ENCODE measurements at places on chromosomes 1 and 21. TPM values are rescaled to one million over a fixed set of nuclear protein-coding genes. Genes with fewer than 3 reads are reported as not detected.

DNA sequence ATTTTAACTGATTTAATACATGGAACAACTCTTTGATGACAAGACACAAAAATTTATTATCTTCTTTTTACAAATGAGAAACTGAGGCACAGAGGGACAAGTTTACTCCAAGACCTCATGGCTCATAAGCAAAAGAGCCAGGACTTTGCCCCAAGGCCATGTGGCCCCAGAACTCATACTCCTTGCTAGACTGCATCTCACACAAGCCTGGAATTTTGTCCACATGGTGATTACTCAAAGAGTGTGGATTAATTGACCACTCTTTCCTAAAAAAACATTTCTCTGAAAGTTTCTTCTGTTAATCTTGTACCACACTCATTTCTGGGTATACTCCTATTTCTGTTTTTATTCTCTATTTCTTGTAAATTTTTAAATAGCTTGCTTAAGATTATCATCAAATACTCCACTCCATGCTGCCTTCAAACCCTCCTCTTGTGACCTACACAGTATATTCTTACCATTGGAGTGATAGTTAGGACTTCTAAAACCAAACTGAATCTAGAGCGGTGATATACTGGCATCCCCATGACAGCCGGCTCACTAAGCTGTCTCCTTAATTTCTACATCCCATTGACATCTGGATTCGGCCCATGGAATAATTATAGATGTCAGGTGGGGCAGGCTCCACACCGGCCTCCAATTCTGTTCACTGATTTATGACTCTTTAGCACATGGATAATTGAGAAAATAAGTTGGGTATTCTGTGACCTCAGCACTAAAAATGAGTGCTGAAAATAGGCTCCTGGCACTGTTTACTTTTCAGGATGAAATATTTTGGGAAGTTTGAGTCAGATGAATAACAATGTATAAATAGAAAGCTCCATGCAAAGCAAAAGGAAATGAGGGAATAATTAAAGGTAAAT, 16.1 kb downstream of the RGS4 start:
- H3K36me3 ChIP-seq = no peaks in the 10 kb centered on the region
- DNase-seq = no peak
- no peak overlapping the region for H3K4me3 ChIP-seq

- H3K36me3 ChIP-seq = peaks cover 3% of the 10 kb centered on the region
- H3K4me3 ChIP-seq = no peak overlapping the region
- DNase-seq = no peak
- no peaks in the 10 kb centered on the region for H3K4me1 ChIP-seq
These were observed 50.5 kb upstream of the ZYG11A start for GRCh38 chr1:52792036-52792435.

GRCh38 chr1:228150461-228151179, 890 bp downstream of the GJC2 start:
- no peak overlapping the region for H3K4me3 ChIP-seq
- peak; percentile 26 for DNase-seq
- H3K4me1 ChIP-seq = peaks cover 4% of the 10 kb centered on the region
- no peaks in the 10 kb centered on the region for H3K27me3 ChIP-seq

DNA sequence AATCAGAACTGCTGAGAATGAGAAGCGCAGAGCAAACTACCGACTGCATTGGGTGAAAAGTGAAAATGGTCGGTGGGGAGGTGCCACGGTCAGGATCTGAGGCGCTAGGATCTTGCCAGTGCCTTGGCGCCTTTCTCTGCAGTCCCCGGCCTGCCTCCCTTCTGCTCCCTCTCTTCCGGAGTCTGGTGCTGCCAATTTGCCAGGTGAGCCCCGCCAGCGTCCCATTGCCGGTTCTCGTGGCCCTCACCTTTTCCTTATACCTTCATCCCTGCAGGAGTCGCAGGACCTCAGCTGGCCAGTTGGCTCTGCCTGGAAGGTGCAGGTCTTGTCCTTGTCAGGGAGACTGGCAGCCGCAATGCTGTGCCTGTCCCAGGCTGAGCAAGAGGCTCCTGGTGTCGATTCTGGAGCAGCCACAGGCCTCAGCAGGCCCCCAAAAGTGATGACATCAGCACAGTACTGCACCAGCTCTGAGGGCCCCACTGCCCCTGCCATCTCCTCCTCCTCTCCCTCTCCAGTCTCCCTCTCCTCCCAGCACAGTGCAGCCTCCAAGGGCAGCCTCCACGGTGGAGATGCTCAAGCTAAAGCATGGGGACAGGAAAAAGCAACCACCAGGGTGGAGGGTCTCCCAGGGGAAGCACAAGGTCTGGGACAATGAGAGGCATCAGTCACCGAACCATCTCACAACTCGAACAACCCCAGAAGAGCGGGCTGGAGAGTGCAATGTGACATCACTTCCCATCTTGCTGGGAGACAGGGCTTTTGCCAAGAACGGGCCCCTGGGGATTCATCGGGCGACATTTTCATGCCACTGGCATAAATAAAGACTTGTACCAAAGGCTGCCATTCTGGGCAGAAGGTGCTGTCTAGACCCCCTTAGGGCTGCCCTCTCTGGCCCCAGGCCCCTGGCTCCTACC, 37.1 kb upstream of the H6PD start:
- peaks cover 19% of the 10 kb centered on the region for H3K4me1 ChIP-seq
- H3K27ac ChIP-seq = no peak overlapping the region
- no peak for DNase-seq
- peaks cover 72% of the 10 kb centered on the region for H3K27me3 ChIP-seq
- no peaks in the 10 kb centered on the region for H3K36me3 ChIP-seq

- no peak overlapping the region for H3K4me3 ChIP-seq
- H3K4me1 ChIP-seq = no peaks in the 10 kb centered on the region
- no peak overlapping the region for H3K27ac ChIP-seq
- H3K36me3 ChIP-seq = no peaks in the 10 kb centered on the region
These were observed 57.8 kb upstream of the COL6A2 start for GRCh38 chr21:46039891-46040660.

- H3K4me1 ChIP-seq = peaks cover 24% of the 10 kb centered on the region
- H3K36me3 ChIP-seq = peaks cover 2% of the 10 kb centered on the region
- DNase-seq = no peak
- H3K27me3 ChIP-seq = peaks cover 11% of the 10 kb centered on the region
- H3K27ac ChIP-seq = no peak overlapping the region
These were observed 126.5 kb downstream of the RHOU start for GRCh38 chr1:228861832-228862180.

GRCh38 chr21:46149205-46149901, 6.0 kb downstream of the FTCD start:
- no peak overlapping the region for H3K27ac ChIP-seq
- no peaks in the 10 kb centered on the region for H3K36me3 ChIP-seq
- H3K27me3 ChIP-seq = no peaks in the 10 kb centered on the region
- H3K4me1 ChIP-seq = peaks cover 3% of the 10 kb centered on the region

DNA sequence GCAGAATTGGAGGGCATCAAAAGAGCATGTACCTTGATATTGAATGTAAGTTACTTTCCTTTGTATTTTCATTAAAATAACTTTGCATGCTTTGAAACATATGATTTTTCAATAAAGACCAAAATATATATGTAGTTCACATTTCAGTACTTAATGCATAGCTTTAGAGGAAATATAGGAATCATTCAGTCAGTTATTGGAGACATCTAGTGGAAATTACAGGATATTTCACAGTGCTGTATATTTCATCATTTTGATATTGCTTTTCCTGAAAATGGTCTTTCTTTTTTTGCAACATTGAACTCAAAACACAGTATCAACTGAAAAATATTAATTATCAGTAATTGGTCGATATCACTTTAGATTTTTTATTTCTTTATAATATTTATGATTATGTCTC, 375.8 kb downstream of the NCAM2 start:
- H3K27ac ChIP-seq = no peak overlapping the region
- DNase-seq = no peak
- no peak overlapping the region for H3K4me3 ChIP-seq
- no peaks in the 10 kb centered on the region for H3K4me1 ChIP-seq
- no peaks in the 10 kb centered on the region for H3K36me3 ChIP-seq

DNA sequence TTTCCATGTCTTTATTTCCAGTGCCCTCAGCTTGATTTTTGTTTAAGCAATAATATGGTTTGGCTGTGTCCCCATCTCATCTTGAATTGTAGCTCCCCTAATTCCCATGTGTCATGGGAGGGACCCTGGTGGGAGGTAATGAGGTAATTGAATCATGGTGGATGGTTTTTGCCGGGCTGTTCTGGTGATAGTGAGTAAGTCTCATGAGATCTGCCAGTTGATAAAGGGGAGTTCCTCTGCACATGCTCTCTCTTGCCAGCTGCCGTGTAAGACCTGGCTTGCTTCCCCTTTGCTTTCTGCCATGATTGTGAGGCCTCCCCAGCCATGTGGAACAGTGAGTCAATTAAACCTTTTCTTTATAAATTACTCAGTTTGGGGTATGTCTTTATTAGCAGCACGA, 559.6 kb upstream of the ADAMTS5 start:
- no peak overlapping the region for H3K4me3 ChIP-seq
- no peak for DNase-seq
- no peaks in the 10 kb centered on the region for H3K27me3 ChIP-seq
- H3K27ac ChIP-seq = no peak overlapping the region

- DNase-seq = no peak
- no peak overlapping the region for H3K27ac ChIP-seq
- no peaks in the 10 kb centered on the region for H3K36me3 ChIP-seq
- no peaks in the 10 kb centered on the region for H3K4me1 ChIP-seq
- H3K27me3 ChIP-seq = peaks cover 26% of the 10 kb centered on the region
- no peak overlapping the region for H3K4me3 ChIP-seq
These were observed 10.9 kb downstream of the ERRFI1 start for GRCh38 chr1:8015036-8015808.

DNA sequence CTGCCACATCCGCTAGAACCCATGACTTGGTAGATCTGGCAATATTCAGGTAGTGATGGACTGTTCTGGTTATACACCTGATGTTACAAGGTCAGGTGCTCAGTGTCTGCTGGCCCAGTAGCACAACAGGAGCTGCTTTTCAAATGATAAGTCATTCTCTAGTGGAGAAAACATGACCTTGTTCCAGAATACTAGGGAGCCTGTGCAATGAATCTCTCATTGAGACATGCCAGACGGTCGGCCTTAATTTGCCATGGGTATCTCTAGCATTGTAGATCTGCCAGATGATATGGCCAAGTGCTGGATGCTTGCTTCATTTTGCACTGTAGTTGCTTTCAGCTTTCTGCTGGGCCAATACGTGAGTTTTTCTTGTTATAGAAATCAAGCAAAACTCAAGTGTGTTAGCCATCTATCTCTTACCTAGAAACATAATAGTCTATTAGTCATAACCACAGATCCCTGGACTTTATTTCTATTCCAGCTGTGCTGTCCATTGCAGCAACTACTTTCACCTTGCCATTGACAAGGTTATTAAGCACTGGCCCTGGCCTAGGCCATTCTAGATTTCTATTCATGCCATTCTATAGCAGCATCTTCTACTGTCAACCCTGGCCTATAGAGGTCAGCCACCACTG, 13.9 kb upstream of the CENPF start:
- H3K4me3 ChIP-seq = no peak overlapping the region
- peaks cover 11% of the 10 kb centered on the region for H3K27me3 ChIP-seq
- H3K36me3 ChIP-seq = no peaks in the 10 kb centered on the region

DNA sequence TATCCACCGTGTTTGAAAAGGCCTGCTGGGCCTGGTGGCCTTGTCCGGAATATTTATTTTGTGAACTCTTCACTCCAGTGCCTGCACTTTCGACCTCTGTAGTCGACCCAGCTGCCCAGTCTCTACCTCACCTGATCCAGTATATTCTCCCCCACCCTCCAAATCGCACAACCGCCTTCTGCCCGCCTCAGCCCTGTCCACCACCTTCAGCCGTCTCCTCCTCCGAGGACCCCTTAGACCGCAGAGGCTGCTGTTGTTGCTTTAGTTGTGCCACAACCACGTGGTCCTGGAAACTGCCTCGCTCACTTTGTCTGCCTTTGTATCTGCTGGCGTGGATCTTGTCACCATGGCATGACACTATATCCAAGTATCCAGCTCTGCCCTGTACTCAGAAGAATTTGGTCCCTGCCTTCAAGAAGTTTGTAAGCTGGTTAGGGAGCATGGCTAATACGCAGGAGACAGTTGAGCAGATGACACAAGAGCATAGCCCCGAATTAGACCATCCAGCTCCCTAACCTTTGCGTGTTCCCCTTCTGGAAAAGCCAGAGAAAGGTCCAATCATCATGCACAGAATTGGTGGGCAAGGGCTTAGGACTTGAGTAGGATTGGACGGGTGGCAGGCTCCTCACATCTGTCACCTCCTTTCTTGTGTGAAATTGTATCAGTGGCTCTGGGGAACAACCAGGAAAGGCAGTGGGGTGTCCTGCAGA, 1.5 kb downstream of the PHGDH start:
- DNase-seq = no peak
- peaks cover 47% of the 10 kb centered on the region for H3K4me1 ChIP-seq
- H3K27me3 ChIP-seq = peaks cover 12% of the 10 kb centered on the region

DNA sequence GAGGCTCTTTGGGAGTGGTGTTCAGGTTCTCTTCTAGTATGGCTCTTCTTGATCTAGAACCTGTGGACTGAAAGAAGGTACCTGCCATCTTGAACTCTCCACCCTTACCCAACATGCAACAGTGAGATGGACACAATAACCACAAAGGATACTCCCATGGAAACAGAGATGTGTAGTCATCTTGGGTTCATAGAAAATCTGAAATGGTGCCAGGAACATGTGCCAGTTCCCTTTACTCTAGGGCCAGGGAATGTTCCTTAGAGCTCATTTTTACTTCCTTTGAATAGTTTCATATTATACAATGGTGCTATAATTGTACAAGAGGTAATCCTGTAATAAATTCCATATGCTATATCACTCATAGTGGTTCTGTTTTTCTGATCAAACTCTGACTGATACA, 13.2 kb upstream of the SCYL3 start:
- H3K36me3 ChIP-seq = no peaks in the 10 kb centered on the region
- H3K4me1 ChIP-seq = peaks cover 21% of the 10 kb centered on the region
- no peak overlapping the region for H3K27ac ChIP-seq

DNA sequence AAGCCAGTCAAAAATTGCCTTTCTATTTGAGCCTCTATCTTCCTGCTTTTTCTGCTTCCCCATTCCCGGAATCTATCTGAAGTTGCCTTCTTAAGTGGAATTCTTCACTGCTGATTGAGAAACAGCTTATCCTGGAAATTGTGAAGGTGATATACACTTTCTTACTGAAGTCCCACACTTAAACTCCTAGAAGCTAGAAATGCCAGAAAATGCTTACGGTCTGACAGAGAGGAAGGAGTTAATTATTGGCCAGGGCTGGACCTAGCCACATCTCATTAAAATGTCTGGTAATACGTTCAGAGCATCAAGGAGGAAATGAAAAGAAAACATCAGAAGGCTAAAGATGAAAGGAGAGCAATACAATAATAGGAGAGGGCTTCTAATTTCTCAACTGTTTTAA, 292.5 kb upstream of the SNX7 start:
- no peak for DNase-seq
- H3K27ac ChIP-seq = no peak overlapping the region
- peaks cover 2% of the 10 kb centered on the region for H3K27me3 ChIP-seq
- H3K4me3 ChIP-seq = no peak overlapping the region
- H3K36me3 ChIP-seq = no peaks in the 10 kb centered on the region
- no peaks in the 10 kb centered on the region for H3K4me1 ChIP-seq

TTC22 gene
- total RNA-seq = 10.1 TPM

KRTAP13-2 gene
- not detected for total RNA-seq

INKA2 gene
- total RNA-seq = 1.6 TPM

TTLL10 gene
- not detected for total RNA-seq

CLDN19 gene
- not detected for total RNA-seq

SYT14 gene
- total RNA-seq = not detected

ST6GALNAC5 gene
- total RNA-seq = not detected

HORMAD1 gene
- 0.62 TPM for total RNA-seq

ASPM gene
- total RNA-seq = 57.2 TPM

CRP gene
- not detected for total RNA-seq

LCE1E gene
- total RNA-seq = not detected

S100A7 gene
- total RNA-seq = not detected
